ENCODE measurements at places on chromosomes 12 and 14.

DNA sequence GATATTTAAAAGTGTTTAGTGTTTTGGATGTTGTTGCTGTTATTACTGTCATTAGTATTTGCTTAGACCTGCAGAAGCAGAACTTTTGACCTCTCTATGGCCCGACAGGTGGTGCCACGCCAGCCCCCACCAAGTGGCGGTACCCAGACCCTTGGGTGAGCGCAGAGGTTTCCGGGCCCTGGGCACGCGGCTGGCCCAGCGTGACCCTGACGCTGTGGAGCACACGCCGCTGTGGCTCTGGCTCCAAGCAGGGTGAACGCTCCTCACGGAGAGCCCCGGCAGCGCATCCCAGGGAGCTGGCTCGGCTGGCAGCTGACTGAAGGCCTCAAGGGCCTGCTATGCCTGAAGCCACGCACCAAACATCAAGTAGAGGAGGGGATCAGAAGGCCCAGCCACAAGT lies 22.6 kb downstream of the SLC25A47 start:
- no peak for DNase-seq

DNA sequence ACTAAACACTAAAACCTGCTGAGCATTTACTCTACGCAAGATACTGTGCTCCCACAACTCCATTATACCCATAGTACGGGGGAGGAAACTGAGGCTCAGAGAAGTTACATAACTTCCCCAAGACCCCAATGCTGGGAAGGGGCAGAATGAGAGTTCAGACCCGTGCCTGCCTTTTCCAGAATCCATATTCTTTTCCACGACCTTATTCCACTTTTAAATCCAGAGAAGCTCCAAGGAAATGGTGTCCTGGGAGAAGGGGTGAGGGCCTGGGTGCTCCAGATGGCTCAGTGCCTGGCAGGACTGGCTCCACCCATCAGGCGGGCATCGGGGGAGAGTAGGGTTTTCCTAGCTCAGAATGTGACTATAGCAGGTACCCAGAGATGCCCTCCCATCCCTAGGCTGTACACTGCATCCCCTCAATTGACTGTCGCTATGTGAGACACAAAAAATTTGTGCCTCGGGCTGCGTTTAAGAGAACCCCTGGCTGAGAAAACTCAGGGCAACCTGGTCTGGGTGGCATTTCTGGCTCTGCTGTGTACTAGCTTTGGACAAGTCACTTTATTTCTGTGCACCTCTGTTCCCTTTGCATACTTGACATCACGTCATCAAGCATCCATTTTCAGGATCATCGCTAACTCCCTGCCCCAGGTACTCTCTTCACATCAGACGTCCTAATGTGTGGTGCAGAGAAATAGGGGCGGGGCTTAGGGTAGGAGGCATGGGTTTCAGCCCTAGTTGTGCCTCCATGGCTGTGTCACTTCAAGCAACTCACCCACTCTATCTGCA lies 11.6 kb upstream of the IQSEC3 start:
- no peak for DNase-seq

- DNase-seq: no peak
Measured at GRCh38 chr14:27668531-27668930, 1070.7 kb upstream of the NOVA1 start.

- no peak for DNase-seq
Measured at GRCh38 chr14:104520620-104521410, 58.7 kb upstream of the C14orf180 start.

DNA sequence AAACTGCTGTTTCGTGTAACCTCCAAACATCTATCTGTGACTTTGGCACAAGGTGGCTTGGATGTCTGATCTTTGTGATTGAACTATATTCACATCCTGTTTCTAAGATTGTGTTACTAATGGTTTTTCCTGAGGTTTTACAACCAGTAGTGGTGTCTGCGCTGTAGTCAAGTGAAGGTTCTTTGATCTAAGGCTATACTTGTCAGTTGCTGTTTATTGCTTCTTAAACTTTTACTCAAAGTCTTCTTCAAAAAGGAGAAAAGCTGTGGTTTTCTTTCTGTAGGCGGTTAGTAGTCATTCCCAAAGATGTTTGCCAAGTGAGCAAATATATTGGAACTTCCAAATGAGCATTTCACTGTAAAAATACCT lies 12.3 kb upstream of the CALM1 start:
- DNase-seq: peak; percentile 75

DNA sequence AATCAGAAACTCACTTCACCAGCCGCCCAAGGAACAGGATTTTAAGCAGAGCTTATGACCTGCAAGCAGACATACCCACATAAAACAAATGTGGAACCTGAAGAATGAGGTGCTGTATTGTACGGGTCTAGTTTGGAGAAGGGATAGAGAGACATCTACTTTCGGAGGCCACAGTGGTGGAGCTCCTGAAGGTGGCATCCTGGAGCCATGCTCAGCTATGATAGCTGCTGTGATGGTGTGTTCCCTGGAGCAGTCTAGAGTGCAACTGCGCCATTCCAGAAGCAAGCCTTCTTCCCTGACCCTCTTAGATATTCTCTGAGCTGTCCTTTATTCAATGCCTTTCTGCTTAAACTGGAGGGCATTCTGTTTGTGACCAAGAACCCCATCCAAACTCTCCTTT lies 402.6 kb downstream of the FUT8 start:
- peak; percentile 14 for DNase-seq

DNA sequence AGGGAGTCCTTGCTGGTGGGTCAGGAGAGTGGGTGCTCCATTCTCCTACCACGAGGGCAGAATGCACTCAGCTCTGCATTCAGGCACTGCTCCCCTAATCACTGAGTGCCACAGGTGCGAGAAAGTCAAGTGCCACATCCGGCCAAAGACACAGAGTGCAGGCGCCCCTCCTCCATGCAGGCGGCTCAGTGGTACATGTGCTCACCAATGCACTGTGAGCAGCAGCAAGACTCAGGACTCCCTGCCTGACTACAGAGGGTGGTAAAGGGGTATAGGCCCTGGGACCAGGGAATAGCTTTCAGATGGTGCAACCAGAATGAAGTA lies 32.9 kb downstream of the ZFYVE21 start:
- DNase-seq: peak; percentile 48

GRCh38 chr12:92162079-92162478 lies 16.4 kb upstream of the BTG1 start:
- no peak for DNase-seq

GRCh38 chr14:85421186-85421877 lies 108.6 kb upstream of the FLRT2 start:
- no peak for DNase-seq

Data from CD4-positive, alpha-beta T cell treated with Interleukin-2 at 100 ng/mL for 4 hours (primary cell).